ENCODE measurements at places on chromosomes 1 and 21.

- DNase-seq, result peak; percentile 38
Observed at GRCh38 chr1:17632541-17633184, 93.2 kb downstream of the ARHGEF10L start.

- DNase-seq, result no peak
Observed at GRCh38 chr1:34915521-34915920, 13.9 kb downstream of the DLGAP3 start.

DNA sequence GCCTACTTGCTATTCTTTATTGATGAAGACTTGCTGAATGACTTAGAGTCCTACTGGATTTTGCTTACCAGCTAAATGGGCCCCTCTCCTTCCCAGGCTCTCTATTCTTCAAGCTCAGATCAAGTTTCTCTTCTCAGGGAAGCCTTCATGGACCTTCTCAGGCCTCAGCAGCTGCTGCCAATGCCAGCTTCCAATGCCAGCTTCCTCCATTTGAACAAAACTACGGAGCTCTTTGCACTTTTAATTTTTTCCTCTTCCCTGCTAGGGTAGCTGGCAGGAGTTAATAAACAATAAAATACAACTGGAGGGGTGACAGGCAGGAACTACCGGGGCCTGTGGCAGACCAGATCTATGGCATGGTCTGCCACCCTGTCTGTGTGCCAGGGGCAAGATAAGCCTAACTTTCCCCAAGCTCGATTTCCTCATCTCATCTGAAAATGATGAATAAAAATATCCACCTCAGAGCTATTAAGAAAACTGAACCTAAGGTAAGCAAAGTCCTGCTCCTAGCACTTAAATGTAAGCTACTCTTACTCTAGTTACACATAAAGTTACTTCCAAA lies 995 bp upstream of the IPO13 start:
- no peak for DNase-seq

GRCh38 chr1:232562855-232563510 lies 67.0 kb downstream of the SIPA1L2 start:
- DNase-seq, result no peak

DNA sequence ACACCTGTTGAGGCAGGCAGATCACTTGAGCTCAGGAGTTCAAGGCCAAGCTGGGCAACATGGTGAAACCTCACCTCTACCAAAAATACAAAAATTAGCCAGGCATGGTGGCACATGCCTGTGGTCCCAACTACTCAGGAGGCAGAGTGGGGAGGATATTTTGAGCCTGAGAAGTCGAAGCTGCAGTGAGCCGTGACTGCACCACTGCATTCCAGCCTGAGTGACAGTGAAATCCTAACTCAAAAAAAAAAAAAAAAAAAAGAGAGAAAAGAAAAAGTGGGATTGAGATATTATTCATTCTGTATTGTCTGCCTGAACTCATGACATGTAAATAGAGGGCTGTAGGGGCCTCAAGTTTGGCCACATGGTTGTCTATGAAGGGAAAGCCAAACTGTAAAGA lies 37.3 kb downstream of the WNT2B start:
- peak; percentile 89 for DNase-seq

- DNase-seq, result no peak
Observed at GRCh38 chr1:202310746-202311145, 31.0 kb downstream of the UBE2T start.

DNA sequence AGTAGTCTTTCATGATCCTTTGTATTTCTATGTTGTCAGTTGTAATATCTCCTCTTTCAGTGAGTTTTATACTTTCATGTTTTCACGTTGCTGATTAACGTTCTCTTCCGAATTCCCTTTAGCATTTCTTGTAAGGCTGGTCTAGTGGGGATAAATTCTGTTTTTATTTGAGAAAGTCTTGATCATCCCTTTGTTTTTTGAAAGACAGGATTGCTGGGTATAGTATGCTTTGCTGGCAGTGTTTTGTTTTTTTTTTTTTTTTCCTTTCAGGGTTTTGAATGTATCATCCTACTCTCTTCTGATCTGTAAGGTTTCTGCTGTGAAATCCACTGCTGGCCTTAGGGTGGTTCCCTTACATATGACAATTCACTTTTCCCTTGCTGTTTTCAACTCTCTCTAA lies 74.4 kb downstream of the SCMH1 start:
- DNase-seq, result no peak

- DNase-seq, result no peak
Observed at GRCh38 chr1:248802454-248802853, 23.3 kb downstream of the SH3BP5L start.

GRCh38 chr1:179867493-179868330 lies 9.9 kb downstream of the TOR1AIP2 start:
- peak; percentile 37 for DNase-seq

DNA sequence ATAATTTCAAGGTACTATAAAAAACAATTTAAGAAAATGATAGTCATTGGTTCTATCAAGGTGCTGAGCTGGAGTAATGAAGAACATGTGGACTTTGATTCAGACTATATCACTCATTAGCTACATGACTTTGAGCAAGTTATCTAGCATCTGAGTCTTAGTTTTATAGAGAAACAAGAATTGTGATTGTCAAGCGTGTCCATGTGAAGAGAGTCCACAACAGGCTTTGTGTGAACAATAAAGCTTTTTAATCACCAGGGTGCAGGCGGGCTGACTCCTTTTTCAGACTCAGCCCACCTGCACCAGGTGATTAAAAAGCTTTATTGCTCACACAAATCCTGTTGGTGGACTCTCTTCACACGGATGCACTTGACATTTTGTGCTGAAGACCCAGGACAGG lies 26.6 kb upstream of the DMRTB1 start:
- no peak for DNase-seq

DNA sequence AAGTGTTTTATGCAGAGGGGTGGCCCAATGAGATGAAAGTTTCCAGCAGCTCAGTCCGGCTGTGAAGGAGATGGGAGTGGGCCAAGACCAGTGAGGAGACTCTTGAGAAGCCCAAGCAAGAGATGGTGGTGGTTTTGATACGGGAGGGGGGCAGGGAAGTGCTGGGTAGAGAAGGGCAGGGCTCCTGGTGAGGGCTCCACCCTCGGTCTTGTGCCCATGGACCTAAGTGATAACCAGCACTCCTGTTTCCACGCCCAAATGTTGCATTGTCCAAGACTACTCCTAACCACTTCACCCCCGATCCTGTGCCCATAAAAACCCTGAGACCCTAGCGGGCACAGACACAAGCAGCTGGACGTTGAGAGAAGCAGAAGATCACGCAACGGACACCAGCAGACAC lies 140.9 kb downstream of the MIS18A start:
- DNase-seq, result no peak

DNA sequence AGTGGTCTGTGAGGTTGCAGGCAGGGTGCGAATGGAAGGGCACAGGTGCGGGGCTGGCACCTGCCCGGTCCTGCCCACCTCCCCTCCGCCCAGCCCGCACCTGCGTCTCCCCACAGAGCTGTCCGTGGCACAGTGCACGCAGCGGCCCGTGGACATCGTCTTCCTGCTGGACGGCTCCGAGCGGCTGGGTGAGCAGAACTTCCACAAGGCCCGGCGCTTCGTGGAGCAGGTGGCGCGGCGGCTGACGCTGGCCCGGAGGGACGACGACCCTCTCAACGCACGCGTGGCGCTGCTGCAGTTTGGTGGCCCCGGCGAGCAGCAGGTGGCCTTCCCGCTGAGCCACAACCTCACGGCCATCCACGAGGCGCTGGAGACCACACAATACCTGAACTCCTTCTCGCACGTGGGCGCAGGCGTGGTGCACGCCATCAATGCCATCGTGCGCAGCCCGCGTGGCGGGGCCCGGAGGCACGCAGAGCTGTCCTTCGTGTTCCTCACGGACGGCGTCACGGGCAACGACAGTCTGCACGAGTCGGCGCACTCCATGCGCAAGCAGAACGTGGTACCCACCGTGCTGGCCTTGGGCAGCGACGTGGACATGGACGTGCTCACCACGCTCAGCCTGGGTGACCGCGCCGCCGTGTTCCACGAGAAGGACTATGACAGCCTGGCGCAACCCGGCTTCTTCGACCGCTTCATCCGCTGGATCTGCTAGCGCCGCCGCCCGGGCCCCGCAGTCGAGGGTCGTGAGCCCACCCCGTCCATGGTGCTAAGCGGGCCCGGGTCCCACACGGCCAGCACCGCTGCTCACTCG lies 23.3 kb downstream of the FTCD start:
- no peak for DNase-seq

GRCh38 chr1:183003203-183003602 lies 20.0 kb upstream of the LAMC1 start:
- DNase-seq, result no peak

GRCh38 chr1:84344286-84344685 lies 42.8 kb downstream of the SAMD13 start:
- DNase-seq, result no peak

- no peak for DNase-seq
Observed at GRCh38 chr1:18160290-18160942, 52.8 kb downstream of the IGSF21 start.

All from renal cortical epithelial cell (primary cell).